ENCODE measurements at places on chromosomes 13 and 19.
A peak's percentile ranks its signal among the peaks of the same experiment; 100 is the strongest.

DNA sequence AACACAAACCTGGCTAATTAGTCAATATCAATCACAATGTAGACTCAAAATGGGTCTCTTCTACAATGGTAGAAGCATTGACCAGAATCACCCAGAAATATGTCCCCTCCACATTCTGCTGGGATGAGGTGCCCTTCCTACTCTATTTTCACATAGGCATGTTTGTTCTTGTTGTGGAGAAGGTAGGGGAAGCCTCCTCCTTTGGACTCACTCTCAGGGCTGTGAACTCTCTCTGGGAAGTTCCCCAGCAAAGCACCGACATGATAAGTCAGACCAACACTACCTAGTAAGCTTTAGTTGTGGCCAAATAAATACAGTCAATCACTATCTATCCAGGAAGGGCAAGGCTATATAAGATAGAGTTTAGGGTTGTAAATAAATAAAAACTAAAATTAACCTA is 194.5 kb upstream of the UBL3 start:
- DNase-seq = no peak

GRCh38 chr13:99367106-99367616 is 60.0 kb upstream of the GPR183 start:
- DNase-seq = no peak

DNA sequence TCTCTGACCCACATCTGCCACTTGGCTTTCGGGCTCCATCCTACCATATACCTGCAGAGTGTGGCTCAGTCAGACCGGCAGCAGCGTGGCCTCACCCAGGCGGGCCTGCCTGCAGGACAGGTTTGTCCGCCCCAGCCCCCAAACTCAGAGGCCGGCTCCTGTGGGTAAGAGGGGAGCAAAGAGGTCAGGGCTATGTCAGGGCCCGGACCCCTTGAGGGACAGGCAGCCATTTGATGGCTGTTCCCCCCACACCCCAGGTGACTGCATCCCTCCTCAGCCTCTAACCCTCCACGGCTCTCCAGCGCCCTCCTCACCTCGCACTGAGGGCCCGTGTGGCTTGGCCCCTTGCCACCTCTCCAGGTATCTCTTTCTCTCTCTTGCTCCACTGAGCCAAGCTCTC is 12.3 kb upstream of the ZBTB32 start:
- no peak for DNase-seq

DNA sequence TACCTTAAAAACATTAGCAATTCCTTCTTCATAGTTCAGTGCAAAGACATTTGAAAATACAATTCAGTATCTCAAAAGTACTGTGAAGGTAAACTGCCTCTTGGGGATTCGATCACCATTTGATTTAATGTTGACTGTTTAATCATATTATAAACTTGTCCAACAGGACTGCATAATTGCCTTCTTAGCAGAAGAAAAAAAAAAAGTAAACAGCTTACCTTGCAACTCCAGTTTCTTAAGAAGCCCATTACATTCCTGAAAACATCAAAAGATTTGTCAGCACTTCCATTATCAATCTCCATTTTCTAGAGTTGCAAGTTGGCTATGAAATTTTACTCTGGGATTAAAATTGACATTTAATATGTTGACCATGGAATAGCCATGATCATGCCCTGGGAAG is 1154.6 kb downstream of the OLFM4 start:
- no peak for DNase-seq

GRCh38 chr13:48078251-48078656 is 16.6 kb downstream of the MED4 start:
- DNase-seq = no peak

DNA sequence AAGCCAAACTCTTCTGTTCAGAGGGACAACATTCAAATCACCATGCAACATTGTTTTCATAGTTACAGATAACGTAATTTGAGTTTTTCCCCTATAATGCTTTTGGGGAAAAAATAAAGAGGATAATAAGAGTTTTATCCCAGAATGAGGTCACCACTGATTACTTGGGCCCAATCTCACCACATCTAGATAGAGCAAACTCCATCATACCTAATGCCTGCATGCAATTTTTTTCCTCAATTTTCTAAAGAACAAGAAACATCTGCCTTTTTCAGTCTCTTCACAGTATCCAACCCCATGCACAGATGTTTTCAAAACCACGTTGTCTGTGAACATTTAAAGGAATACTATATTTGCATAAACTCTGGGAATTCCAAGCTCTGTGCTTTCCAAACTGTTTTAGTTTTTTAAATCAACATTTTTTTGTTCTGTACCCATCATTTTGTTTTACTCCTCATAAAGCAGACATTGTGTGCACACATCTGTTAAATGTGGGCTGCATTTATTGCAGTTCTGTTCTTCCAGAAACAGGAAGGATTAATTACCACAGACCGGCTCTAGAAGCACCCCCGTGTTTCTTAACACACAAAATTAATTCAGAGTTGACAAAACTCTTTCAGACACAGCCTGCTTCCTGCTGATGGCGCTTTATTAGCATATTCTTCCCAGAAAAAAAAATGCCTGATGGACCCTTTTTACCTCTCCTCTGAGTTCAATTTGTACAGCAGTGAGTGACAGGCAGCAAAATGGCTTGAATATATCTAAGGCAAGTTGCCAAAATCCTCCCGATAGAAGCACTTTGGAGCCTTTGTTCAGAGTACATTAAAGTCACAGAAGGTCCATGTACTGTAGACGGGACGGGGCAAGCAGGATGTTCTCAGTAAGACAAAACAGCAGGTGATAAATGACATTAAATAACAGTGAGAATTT is 1171.9 kb downstream of the EFNB2 start:
- no peak for DNase-seq

- DNase-seq = no peak
These were observed 1.3 kb downstream of the BICRA start for GRCh38 chr19:47609906-47610894.

GRCh38 chr13:84460989-84461388 is 578.7 kb upstream of the SLITRK1 start:
- DNase-seq = no peak

DNA sequence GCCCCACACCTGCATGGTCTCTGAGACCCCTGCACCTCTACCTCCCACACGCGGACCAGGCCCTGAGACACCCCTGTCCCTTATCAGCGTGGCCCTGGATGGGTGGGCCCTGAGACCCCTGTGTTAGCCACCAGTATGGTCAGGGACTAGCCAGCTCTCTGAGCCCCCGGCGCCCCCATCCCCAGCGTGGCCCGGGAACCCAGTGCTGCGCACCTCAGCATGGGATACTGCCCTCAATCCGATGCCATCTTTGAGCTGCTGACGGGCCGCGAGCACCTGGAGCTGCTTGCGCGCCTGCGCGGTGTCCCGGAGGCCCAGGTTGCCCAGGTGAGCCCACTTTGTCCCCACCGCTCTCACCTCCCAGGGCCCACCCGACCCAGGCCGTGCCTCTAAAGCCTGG is 5.0 kb upstream of the ARHGAP45 start:
- no peak for DNase-seq

- DNase-seq = no peak
These were observed 2.2 kb downstream of the TJP3 start for GRCh38 chr19:3710265-3710812.

GRCh38 chr13:67990868-67991267 is 760.7 kb upstream of the PCDH9 start:
- no peak for DNase-seq

DNA sequence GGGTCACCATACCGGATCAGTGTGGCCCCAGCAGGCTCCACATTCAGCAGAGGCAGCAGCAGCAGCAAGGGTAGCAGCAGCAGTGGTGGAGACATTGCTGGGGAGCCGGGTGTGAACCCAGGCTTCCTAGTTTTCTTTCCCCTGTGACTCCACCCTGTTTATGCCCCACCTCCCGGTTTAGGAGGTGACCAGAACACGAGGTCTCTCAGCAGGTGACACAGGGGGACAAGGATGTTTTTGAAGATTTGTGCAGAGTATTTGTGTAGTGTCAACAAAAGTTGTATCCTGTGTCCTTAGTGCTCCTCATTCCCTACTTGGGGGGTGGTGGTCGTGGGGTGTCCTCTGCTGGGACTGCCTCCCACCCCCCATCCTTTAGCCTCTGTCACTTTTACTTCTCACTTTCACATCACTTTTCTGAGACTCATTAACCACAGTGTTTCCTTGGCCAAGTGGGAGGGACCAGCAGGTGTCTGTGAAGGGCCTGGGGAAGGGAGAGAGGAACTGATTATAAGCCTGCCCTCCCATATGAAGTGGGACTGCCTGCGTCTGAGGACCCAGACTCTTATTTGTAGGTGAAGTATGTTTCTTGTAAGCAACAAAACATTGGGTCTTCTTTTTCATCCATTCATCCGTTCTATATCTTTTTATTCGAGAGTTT is 15.6 kb upstream of the KCNC3 start:
- DNase-seq = no peak

GRCh38 chr19:23160766-23161165 is 43.9 kb downstream of the ZNF730 start:
- DNase-seq = no peak

- DNase-seq = peak; percentile 10
These were observed 37.6 kb downstream of the SOX21 start for GRCh38 chr13:94674609-94675348.

GRCh38 chr13:27341616-27342015 is 71.0 kb downstream of the RASL11A start:
- DNase-seq = no peak

- DNase-seq = no peak
These were observed 33.7 kb downstream of the NFILZ start for GRCh38 chr19:8663920-8664670.

- DNase-seq = no peak
These were observed 5.9 kb downstream of the BORCS8 start for GRCh38 chr19:19185853-19186740.

DNA sequence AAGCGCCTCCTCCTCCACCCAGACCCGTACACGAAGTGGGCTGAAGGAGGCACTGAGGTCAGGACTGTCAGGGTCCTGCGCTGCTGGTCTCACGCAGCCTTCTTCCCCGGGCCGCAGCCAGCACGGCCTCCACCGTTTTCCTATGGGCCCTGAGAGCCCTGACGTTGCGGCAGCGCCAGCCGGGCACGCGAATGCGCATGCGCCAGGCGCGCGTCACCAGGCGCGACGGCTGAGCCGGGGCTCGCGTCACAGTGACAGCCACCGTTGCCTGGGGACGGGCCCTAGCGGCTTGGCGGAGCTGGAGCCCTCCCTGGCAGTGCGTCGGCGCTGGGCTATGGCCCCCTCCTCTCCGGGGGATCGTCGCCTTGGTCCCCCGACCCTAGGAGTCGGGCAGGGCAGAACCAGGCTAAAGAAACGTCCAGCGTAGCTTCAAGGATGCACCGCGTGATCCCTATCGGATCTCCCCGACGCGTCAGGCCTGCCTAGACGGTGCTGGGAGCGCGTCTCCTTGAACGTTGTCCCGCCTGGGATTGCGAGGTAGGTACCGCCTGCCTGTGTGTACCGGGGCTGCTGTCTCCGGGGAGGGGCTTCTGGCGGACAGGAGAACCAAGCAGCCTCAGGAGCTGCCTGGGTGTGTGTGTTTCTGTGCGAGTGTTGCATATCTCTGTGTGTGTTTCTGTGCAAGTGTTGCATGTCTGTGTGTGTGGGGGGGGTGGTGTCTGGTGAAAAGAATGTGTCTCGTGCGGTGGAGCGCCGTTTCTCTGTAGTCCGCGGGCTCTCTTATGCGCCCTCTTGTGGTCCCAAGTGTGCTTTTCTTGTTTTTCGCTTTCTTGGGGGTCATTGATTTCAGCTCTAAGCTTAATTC is 43.2 kb downstream of the ZNF571 start:
- DNase-seq = peak; percentile 47

GRCh38 chr13:74730556-74731331 is 596.5 kb upstream of the KLF12 start:
- no peak for DNase-seq

DNA sequence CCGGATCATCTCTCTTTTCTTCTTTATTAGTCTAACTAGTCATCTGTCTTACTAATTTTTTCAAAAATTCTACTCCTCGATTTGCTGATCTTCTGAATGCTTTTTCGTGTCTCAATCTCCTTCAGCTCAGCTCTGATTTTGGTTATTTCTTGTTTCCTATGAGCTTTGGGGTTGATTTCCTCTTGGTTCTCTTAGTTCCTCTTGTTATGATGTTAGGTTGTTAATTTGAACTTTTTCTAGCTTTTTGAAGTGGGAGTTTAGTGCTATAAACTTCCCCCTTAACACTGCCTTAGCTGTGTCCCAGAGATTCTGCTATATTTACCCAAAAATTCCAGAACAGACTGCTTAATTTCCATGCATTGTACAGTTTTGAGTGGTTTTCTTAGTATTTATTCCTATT is 3.4 kb downstream of the FCAR start:
- no peak for DNase-seq
